ENCODE measurements at places on chromosomes 5 and 9. TPM values are rescaled to one million over a fixed set of nuclear protein-coding genes. Genes with fewer than 3 reads are reported as not detected.

LECT2 gene
- total RNA-seq = not detected

MRRF gene
- 66.4 TPM for total RNA-seq

FRMD3 gene
- 2.0 TPM for total RNA-seq

PKN3 gene
- 9.3 TPM for total RNA-seq

GRCh38 chr5:10588779-10589447 is 25.0 kb downstream of the ANKRD33B start:
- no peak for DNase-seq

DNA sequence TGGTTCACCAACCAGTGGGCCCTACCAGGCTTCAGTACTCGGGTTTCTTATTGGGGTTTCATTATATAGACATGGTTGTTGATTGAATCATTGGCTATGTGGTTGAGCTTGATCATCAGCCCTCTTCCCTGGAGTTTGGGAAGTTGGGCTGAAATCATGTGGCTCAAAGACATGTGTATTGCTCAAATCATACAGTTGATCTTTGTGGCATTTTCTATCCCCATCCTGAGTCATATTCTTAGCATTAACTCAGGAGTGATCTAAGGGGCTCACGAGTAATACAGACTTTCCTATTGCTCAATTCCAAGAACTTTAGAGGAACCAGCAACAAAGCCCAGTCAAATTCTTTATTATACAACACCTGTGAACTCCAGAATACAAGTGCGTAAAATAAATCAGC is 66.2 kb downstream of the SMC5 start:
- DNase-seq = no peak

DNA sequence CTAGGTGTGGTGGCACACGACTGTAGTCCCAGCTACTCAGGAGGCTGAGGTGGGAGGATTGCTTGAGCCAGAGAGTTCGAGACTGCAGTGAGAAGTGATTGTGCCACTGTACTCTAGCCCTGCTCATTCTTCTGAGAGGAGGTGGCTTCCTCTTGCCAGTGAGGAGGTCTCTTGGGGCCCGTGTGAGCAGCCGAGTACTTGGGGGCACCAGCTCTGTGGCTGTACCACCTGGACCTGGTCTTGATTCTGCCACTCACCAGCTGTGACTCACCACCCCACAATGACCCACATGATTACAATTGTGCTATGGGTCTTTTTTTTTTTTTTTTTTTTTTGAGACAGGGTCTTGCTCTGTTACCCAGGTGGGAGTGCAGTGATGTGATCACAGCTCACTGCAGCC is 18.0 kb upstream of the CRB2 start:
- DNase-seq = no peak

GRCh38 chr5:78361631-78361993 is 1.2 kb downstream of the SCAMP1 start:
- no peak for DNase-seq

DNA sequence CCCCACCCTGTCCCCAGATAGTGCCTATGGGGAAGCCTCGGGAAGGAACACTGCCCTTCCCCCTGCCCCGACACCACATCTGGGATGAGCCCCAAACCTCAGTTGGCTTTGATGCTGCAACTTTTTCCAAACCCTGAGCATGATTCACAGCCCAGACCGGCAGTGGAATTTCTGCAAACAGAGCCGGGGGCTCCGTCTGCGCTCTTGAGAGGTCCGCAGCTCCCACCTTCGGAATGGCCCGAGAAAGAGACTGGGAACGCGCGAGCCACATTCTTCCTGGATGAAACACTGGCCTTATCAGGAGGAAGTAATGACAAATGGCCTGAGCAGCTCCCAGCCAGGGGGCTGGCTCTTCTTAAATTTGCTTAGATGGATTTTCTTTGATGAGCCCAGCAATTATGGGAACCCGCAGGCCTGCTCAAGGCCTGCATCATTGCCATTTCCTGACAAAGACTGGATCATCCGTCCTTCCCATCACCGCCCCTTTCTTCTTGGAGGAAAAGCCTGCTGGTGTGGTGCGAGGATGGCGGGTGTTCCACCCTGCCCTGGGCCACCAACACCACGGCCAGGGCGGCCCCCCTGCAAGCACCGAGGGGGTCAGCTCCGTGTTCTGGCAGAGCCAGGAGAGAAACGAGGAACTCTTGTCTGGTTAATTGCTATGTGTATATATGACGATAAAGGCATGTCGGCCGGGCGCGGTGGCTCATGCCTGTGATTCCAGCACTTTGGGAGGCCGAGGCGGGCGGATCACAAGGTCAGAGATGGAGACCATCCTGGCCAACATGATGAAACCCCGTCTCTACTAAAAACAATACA is 38.8 kb upstream of the COL5A1 start:
- peak; percentile 65 for DNase-seq

DNA sequence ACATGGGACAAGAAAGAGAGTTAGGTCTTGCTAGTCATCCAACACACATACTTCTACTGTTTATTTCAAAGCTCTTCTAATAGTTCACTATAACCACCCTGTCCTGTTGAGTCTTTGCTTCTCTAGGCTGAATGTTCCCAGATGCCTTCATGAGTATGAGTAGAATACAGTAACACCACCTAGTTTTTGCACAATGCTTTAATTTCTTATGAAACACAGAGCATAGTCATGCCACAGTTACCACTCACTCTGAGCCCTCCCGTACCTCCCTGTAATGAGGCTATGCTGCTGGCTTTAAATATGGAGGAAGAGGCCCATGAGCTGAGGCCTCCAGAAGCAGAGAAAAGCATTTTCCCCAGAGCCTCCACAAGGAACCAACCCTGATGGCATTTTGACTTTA is 75.0 kb upstream of the SLC1A3 start:
- no peak for DNase-seq

GRCh38 chr9:18299449-18299848 is 174.5 kb upstream of the ADAMTSL1 start:
- no peak for DNase-seq

GRCh38 chr5:179792612-179793467 is 946 bp upstream of the LTC4S start:
- DNase-seq = no peak

DNA sequence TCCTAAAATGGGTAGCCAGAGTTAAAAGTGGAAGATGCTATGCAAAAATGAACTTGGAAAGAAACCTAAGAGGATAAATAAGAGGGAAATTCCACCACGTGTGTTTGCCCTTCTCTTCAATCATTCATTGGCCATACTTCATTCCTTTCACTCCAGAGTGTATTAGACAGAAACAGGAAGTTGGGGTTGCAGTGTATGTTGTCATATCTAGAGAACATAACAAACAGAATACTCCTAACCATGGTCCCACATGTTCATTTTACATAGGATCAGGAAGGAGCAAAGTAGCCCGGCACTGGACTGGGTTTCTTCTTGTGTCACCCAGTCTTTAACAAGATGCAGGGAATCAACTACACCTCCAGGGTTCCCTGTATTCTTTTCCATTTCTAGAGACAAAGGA is 7.6 kb upstream of the GPBP1 start:
- no peak for DNase-seq

- DNase-seq = no peak
Observed at GRCh38 chr5:83470526-83471404, 779 bp upstream of the VCAN start.

DNA sequence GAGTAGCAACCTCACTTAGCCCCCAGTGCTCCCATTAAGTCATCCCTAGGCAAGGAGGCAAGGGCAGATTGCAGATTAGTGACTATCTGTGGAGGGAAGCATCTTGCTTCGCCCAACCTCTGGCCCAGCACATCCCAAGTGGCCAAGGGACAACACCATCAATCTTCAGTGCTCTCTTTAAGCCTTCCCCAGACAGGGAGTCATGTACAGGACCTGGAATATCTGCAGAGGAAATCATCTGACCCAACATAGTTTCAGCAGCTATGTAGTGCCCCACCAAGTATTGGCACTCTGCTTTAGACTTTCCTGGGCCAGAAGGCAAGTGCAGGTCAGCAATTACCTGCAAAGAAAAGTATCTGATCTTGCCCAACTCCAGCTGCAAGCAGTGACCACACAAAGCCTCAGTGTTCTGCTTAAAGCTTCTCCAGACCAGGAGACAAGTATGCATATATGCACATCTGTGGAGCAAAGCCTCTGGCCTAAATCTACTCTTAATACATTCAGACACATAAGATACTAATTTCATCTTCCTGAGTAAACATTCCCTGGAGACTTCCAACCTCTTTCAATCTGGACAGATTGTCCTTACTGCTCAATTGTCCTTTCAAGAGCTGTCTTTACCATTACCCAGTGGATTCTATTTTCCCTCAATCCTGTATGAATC is 224.8 kb upstream of the VLDLR start:
- DNase-seq = no peak
